Brain microvascular endothelial cell (primary cell): ENCODE measurements at places on chromosomes 5 and 9.
A peak's percentile ranks its signal among the peaks of the same experiment; 100 is the strongest.

DNA sequence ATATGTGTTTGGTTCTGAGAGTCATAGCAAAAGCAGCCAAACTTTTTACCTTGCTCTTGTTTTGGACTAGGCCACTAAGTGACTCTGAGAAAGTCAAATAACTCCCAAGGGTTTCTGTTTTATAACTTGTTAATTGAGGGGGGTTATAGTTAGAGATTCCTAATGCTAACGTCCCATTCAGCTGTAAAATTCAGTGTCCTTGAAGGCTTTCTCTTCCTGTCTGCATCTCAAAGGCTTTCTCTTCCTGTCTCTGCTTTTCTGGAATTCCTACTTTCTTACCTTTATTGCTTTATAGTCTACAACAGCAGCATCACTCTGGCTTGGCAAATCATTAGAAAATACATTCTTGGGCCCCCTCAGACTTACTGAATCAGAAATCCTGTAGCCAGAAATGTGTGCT is 479.5 kb upstream of the SEMA6A start:
- DNase-seq: no peak

- no peak for DNase-seq
Measured at GRCh38 chr5:83026930-83027687, 50.1 kb downstream of the TMEM167A start.

GRCh38 chr9:137319011-137319738 is 17.1 kb upstream of the NRARP start:
- peak; percentile 48 for DNase-seq

- DNase-seq: no peak
Measured at GRCh38 chr5:176644878-176645670, 2.2 kb upstream of the TSPAN17 start.

GRCh38 chr9:91680106-91680505 is 256.5 kb upstream of the NFIL3 start:
- no peak for DNase-seq

DNA sequence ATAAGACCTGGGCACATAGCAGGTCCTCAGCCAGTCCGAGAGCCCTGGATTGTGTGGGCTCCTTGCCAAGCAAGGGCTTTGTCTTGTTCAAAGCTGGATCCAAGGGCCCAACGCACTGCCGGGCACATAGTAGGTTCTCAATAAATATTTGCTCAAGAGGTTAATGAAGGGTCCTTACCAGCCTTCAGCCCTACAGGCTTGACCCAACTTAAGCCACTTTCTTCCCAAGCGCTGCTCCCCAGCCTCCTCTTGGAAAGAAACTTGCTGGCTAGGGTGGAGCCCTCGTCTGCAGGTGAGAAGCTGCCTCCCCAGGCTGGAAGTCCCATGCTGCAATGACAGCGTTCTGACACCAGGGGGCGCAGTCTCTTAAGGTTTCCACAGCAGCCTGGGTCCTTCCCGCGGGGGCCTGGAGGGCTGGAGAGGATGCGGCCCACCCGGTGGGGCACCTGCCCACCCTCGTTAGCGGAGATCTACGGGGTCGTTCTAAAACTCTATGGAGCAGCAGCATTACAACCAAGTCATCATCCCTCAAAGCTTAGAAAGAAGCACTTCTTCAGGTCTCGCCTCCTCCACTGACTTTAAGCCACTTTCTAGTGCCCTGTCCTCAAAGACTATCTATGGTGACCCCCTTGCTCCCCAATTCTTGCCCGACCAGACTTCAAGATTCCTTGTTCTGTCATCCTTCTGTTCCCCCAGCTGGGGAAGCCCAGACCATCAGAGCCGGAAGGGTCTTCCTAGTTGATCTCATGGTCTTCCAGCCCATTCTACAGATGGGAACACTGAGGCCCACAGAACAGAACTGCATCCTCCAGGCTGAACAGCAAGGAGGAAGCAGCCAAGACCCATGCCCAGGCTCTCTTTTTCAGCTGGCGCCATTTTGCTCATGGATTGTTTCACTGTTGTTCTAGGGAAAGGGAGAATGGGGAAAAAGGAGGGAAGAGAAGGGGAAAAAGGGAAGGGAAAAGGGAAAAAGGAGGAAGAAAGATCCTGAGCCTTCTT is 115.4 kb downstream of the LHX2 start:
- DNase-seq: peak; percentile 53

DNA sequence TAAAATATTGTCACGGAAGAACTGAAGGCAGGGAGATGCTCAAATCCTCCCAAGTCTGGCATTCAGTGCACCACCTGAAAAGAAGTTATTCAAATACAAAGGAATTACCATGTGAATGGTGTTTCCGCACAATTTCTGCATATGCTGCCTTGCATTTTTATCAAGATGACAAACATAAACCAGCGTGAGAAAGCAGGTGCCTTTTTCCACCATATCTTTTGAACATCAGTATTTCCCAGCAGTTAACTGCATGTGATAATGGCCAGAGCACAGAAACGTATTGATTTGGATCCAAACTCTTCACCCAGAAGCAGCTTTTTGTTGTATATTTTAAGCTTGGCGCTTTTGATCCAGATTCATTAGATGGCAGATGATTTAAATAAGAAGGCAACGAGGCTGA is 808.0 kb downstream of the TLE1 start:
- no peak for DNase-seq

GRCh38 chr9:4317681-4318080 is 17.8 kb upstream of the GLIS3 start:
- DNase-seq: no peak

- DNase-seq: no peak
Measured at GRCh38 chr5:129241755-129242154, 147.2 kb downstream of the ISOC1 start.

DNA sequence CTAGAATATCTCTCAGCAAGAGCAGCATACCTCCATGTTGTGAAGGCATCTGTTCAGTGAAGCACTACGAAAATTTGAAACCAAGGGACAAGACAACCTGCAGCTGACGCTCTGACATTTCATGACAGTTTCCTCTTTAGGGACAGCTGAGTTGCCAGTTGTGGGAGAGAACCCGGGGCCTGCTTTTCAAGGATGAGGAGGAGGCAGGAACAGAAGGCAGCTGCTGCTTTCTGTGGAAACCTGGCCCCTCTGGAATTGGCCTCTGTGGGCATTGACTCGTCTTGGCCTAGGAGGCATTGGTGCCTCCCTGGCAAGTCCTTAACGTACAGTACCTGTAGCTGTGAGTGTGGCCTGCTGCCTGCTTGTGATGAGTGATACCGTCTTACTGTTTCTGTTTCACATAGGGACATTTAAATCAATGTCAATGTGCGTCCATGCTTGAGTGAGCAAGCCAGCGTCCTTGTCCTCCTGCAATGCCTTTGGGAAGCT is 21.6 kb downstream of the SLC46A2 start:
- no peak for DNase-seq

- DNase-seq: no peak
Measured at GRCh38 chr5:133848341-133848811, 120.0 kb downstream of the C5orf15 start.

DNA sequence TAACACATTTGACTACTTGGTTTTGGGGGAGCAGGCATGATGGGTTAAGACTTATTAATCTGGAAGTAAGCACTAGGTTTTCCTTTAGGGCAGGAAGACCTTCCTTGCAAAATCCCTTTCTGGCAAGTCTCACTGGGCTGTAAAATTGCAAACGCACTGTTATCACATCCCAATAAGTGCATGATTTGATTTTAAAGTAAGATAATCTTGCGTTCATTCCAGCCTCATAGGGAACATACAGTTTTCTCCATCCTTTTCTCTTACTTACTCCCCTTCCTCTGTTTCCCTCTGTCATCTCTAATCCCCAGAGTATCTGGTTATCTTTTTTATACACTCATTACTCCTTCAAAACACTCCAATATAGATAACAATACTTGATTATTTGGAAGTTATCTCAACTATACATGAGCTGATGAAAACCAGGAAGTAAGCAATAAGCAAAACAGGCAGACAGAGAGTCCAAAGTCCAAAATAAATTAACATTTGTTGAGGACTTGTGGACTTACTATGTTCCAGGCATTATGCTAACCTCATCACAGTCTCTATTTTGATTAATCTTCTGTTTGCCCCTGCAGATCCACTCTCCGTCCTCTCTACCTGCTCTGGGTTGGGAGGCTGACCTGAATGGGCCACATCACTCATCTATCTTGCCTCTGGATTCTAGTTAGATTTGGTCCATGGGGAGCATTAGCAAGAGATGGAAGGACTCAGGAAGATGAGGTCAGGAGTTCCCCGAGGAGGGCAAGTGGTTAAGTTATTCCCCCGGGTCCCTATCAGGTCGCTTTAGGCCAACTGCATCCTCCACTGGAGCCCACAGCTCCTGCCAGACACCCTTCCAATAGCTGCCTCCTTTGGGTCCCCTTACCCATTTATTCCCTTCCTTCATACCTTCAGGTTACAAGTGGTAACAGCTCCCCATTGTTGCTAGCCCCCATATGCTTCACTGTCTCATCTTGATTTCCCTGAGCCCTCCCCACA is 60.2 kb downstream of the SLC22A5 start:
- DNase-seq: no peak

DNA sequence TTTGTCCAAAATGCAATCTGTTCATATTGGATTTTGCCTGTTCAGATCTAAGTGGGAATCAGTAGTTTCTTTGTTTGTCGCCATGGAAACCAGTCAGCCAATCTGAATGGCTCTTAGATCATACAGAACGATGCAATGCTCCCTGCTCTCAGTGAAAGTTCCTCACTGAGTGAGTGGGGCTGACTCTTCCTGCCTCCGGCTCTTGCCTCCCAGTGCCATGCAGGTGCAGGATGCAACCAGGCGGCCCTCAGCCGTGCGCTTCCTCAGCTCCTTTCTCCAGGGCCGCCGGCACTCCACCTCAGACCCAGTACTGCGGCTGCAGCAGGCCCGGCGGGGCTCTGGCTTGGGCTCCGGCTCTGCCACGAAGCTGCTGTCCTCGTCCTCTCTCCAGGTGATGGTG is at the start of gene PTPDC1:
Gene PTPDC1 (plus strand): TSS at position 151 of the 400 bp plus-strand sequence. CDS start 67 bp downstream, at position 218.
- peak; percentile 70 for DNase-seq
